ENCODE measurements at places on chromosomes 2 and 18.

GRCh38 chr18:58640428-58640805 lies 11.5 kb upstream of the ALPK2 start:
- DNase-seq, result no peak

GRCh38 chr2:68726608-68727367 lies 7.8 kb upstream of the ARHGAP25 start:
- no peak for DNase-seq

- DNase-seq, result peak; percentile 63
Observed at GRCh38 chr18:24600076-24600654, 139.7 kb downstream of the HRH4 start.

GRCh38 chr2:31267437-31268120 lies 33.6 kb downstream of the EHD3 start:
- DNase-seq, result no peak

GRCh38 chr2:9286554-9287399 lies 80.2 kb downstream of the ASAP2 start:
- no peak for DNase-seq

DNA sequence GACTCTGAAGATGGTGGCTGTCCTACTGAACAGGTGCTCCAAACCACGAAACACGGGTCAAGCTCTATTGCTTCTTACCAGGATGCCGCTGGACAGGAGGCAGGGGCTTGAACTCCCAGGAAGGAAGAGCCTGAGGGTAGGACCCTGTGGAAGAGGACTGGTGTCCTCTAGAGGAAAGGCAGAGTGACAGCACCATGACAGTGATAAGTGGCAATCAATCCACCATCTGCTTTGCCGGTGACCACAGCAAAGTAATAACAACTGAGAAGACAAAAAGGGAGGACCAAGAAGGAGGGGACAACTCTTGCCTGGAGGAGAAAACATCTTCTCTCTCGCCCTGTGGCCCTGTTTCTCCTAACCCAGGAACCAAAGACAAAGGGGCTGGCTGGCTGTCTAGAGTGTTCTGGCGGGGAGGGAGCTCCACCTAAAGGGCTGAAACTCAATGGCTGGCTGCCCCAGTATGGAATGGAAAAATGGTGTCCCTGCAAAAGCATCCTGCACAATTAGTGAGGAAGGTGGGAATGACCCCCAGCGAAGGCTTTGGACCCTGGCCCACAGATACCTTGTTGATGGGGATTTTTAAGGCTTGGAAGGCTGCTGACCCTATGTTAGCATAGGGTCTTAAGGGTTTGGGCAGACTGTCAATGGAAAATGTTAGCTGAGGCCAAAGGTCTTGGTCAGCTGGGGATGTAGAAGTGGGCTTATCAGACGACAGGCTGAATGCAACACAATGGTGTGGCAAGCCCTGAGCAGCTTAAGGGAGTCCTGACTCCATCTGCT lies 35.4 kb downstream of the PROC start:
- no peak for DNase-seq

DNA sequence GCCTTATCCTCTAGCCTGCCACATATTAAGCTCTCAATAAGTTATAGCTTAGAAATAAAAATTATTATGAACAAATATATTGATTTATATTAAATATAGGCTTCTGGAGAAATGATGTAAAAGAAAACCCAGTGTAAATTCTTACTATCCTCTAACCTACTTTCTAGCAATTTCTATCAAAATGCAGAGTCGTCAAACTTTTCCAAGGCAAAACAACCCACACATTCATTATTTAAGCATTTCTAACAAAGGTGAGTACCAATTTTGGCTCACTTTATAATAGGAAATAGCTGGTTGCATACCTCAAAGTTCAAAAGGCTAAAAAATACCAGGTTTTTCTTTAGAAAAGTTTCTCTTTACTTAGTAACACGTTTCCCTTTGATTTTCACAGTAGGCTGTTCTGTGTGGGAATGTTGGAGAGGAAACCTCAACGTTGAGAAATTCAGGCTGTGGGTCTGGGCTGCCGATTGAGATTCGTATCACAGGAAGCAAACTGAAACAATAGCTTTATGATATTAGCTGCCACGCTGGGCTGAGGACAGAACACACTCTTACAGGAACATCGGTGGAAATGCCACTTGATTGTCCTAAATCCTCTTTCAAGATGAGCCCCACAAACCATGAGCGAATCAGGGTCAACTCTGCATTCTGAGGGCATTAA lies 53.0 kb downstream of the EPAS1 start:
- no peak for DNase-seq

DNA sequence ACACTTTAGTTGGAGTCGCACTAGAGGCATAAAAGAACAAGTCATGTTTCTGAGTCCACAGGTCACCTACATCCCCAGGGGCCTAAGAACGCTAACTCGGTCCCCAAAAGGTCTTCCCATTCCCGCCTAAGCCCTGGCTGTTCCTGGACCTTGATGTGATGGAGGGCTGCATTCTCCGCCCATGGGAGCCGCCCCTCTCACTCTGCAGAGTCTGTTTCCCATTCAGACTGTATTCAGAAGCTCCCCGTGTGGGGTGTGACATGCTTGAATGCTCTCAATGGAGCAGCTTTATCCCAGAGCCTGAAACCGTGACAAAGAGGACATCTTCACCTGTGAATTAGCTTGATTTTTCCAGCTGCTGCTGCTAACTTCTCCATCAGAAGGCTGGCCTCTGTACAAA lies 319.0 kb upstream of the KLHL29 start:
- no peak for DNase-seq

DNA sequence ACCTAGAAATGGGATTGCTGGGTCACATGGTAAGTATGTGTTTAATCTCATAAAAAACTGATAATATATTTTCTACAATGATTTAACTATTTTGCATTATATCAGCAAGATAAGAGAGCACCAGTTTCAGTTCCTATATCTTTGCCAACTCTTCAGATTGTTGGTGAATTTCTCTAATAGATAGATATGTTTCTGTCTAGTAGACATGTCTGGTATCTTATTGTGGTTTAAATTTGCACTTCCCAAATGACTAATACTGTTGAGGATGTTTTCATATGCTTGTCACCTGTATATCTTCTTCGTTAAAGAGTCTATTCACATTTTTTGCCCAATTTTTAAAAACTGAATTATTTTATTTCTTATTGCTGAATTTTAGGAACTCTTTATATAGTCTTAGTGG lies 113.8 kb upstream of the UXS1 start:
- DNase-seq, result no peak

DNA sequence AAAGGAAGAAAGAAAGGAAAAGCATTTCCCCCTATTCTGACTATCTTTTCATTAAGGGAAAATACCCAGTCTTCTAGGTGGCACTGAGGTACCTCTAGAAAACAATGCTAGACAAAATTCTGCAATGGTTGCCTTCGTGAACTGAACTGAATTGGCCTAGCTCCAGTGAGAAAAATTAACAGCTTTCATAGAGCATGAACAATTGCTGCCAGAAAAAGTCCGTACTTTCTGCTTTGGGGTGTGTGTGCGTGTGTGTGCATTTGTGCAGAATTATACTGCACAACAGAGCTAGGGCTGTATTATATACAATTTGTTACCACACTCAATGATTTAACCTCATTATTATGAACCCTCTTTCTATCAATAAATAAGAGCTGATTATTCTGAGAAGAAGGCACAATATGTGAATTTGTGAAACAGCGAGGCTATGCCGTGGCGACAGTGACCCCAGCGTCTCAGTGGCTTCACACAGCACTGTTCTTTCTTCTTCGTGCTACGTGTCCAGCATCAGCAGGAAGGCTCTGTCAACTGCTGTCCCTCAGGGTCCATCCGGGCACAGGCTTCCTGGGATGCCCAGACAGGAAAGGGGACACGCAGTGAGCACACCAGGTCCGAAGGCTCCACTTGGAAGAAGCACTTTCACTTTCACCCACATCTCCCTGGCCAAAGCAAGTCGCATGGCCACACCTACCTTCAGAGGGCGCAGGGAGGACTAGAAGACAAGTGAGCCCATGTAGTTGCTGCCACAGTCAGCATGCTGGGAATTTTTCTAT lies 47.5 kb downstream of the PTGR3 start:
- no peak for DNase-seq

DNA sequence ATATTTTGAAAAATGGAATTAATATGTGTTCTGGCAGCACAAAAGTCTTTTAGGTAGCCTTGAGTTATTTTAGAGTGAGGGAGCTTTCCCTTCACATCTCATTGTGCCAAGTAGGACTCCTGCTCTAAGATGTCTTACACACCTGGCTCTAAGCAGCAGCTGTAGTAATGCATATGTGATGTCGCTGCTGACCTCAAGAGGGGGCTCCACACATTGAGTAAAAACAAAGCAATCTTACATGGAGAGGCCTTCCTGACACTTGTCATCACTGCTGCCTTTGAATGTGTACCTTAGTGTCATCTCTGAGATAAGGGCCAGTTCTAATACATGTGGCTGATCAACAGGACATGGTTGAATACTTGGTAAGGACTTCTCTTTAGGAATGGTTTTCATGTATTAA lies 75.8 kb downstream of the ACTR3 start:
- DNase-seq, result peak; percentile 24

- DNase-seq, result no peak
Observed at GRCh38 chr2:15746703-15747550, 155.3 kb downstream of the DDX1 start.

GRCh38 chr18:59382383-59382782 lies 23.3 kb upstream of the LMAN1 start:
- DNase-seq, result no peak

DNA sequence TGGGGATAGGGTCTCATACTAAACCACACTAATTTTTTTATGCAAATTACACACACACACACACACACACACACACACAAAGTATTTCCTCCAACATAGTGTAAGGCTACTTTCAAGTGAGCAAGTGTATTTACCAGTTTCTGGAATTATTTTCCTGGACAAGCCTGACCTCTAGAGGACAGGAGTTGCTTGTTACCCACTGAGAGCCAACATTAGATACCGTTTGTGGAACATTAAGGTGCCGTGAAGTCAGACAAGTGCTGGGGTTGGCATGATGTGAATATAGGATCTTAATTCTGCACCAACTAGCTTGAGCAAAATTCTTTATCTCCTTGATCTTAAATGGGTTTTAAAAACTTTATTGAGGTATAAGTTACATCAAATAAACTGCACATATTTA lies 39.3 kb upstream of the SERPINB2 start:
- peak; percentile 71 for DNase-seq

GRCh38 chr2:63051042-63051794 lies 588 bp downstream of the OTX1 start:
- no peak for DNase-seq

DNA sequence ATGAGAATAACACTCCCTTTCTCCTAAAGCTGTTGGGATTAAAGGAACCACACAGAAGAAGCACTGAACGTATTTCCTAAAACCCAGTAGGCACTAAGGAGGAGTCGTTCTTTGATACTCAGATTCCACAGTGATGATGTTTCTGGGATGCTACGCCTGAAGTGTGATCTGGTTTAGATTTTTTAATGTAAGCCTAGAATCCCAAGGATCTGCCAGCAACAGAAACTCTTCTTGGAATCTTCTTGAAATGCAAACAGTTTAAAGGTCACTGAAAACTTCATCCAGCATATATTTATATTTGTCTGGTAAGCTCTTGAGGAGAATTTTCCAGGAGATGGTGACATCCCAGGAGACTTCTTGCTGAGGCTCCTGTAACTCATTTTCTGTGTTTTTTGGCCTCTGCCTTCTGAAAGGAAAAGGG lies 247.6 kb upstream of the TRIB2 start:
- no peak for DNase-seq

- DNase-seq, result no peak
Observed at GRCh38 chr2:105406221-105406620, 7.4 kb upstream of the FHL2 start.

- DNase-seq, result no peak
Observed at GRCh38 chr18:63376538-63376937, 9.5 kb upstream of the KDSR start.

GRCh38 chr2:194545978-194546377 lies 1111.0 kb upstream of the SLC39A10 start:
- no peak for DNase-seq

- DNase-seq, result no peak
Observed at GRCh38 chr2:177434475-177434874, 41.9 kb downstream of the AGPS start.

DNA sequence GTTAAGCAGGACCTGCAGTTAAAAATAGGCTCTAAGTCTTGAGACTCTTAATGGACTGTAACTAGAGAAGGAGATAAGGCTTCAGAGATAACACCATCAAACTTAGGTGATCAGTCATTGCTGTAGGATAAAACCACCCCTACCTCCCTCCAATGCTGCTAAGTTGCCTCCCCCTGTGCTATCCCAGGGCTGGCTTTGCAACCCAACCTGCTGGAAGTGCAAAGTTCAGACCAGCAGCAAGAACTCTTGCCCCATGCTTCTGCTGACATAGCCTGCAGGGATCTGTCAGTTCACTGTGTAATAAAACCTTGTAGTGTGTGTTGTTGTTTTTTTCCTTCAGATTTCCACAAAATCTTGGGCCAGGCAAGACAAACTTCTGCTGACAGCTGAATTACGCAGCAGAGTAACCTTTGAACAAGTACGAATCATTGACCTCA lies 57.4 kb upstream of the EPB41L3 start:
- DNase-seq, result no peak

DNA sequence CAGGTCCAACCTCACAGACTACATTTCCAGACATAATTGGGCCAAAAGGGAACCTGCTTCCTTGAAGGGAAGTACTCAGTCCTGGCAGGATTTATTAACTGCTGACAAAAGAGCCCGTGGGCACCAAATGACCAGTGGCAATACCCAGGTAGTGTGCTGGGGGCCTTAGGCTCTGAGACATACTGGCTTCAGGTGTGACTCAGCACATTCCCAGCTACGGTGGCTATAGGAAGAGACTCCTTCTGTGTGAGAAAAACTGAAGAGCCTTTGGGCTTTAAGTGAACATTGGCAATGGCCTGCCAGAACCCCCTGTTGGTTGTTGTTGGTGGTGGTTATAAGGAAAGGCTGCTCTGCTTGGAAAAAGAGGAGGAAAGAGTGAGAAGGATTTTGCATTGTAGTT lies 401.8 kb downstream of the KCNJ3 start:
- no peak for DNase-seq

- no peak for DNase-seq
Observed at GRCh38 chr18:46362533-46362932, 258.3 kb downstream of the HAUS1 start.

DNA sequence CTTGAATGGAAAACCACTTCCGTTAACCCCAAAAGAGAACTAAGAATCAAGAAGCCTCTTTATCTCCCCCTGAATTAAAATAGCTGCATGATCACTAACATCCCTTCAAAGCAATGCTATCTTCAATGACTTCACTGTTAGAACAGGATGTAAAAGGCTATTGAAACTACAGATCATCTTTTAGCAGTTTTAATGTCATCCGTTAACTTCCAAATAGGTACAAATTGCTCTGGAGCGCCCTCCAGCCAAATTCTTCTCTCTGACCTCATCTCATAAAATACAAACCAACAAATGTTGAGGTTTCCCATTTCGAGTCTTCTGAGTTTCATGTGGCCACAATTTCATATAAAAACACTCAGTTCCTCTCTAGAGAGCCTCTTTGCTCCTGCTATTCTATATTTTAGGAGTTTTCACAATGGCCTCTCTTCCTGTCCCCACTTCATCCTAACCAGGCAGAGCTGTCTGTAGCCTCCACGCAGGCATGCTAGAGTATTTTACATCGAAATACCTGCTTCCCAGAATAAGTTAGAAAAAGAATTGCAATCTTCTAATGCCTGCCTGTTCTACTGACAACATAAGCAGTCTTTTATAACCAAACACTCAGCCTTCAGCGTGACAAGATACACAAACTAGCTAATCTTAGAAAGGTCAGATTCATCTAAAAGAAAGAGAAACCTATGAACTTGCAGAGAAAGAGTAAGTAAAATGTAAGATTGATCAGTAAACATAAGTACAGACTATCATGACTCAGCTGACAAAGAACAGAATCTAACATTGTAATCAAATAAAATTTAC lies 37.9 kb downstream of the B4GALT6 start:
- no peak for DNase-seq
